NCI-H1105 treated with DMSO at 0.1 percent for 48 hours (cell line): ENCODE measurements at places on chromosomes 5 and 9.
A peak's percentile ranks its signal among the peaks of the same experiment; 100 is the strongest.

GRCh38 chr5:34957857-34958690, 28.7 kb downstream of the DNAJC21 start:
- peak; percentile 37 for DNase-seq

DNA sequence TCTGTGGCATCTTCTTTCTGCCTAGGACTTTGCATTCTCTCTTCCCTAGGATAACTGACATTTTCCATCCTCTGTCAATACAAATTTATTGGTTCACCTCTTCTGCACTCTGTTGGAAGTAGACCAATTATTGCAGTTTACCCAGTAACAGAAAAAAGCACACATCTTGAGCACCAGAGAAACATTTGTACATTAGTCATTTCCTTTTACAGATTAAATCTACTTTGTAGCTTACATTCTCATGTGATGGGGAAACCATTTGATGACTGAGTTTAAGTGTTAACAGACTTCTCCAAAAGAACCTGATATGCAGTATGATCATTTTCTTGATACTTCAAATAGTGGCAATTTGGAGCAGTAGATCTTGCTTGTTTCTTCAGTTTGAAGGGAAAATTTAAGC, 1098.8 kb downstream of the DTWD2 start:
- DNase-seq, result no peak

DNA sequence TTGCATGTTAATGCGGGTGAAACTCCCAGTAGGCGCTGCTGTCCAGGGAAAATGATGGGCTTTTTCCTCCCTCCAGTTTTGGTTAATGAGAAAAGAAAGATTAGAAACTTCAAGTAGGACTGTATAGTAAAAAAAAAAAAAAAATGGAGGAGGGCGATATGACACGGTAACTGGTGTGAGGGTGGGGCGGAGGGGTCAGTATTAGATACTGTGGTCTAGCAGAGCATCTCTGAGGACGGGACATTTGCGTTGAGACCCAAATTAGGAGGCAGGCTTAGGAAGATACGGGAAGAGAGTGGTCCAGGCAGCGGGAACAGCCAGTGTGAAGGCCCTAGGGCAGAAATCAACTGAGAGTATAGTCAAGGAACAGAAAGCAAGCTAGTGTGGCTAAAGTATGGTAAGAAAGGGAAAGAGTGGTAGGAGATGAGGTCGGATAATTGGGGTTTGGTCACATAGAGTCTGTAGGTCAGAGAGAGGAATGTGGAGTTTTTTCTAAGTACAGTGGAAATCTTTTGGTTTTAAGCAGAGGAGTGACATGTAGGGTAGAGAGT, 707 bp downstream of the RMND5B start:
- DNase-seq, result no peak

GRCh38 chr9:91004484-91004883, 202.9 kb downstream of the SYK start:
- no peak for DNase-seq

DNA sequence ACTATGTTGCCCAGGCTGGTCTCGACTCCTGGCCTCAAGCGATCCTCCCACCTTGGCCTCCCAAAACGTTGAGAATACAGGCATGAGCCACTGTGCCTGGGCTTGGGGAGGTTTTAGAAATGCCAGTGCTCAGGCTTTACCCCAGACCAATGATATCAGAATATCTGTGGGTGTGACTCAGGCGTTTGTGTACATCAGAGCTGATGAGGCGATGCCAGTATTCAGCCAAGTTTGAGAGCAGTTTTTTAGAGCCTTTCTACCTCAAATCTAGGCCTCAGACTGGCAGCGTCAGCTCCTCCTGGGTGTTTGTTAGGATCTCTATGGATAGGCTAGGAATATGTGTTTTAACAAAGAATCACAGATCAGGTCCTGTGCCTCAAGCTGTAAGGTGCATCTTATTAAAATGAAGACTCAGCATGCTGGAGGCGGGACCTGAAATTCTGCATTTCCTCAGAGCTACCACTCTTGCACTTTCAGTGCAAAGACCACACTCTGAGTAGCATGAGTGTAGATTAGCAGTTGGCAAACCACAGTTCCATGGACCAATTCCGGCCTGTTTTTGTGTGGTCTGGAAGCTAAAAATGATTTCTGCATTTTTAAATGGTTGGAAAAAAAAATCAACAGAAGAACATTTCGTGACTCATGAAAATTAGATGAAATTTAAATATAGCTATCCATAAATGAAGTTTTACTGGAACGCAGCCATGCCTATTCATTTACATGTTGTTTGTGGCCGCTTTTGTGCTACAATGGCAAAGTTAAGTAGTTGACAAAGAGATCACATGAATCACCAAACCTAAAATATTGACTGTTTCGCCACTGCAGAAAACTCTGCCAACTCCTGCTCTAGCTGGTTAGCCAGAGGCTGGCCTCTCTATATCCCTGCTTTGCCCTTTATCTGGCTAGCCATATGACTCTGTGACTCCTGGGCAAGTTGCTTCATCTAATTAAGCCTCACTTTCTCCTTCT, 92.2 kb downstream of the KLF4 start:
- no peak for DNase-seq

GRCh38 chr5:167713896-167714295, 577.5 kb upstream of the WWC1 start:
- DNase-seq, result no peak

- DNase-seq, result no peak
Measured at GRCh38 chr9:22373636-22374035, 73.0 kb upstream of the DMRTA1 start.

GRCh38 chr5:111237470-111237869, 13.3 kb downstream of the CAMK4 start:
- DNase-seq, result no peak

DNA sequence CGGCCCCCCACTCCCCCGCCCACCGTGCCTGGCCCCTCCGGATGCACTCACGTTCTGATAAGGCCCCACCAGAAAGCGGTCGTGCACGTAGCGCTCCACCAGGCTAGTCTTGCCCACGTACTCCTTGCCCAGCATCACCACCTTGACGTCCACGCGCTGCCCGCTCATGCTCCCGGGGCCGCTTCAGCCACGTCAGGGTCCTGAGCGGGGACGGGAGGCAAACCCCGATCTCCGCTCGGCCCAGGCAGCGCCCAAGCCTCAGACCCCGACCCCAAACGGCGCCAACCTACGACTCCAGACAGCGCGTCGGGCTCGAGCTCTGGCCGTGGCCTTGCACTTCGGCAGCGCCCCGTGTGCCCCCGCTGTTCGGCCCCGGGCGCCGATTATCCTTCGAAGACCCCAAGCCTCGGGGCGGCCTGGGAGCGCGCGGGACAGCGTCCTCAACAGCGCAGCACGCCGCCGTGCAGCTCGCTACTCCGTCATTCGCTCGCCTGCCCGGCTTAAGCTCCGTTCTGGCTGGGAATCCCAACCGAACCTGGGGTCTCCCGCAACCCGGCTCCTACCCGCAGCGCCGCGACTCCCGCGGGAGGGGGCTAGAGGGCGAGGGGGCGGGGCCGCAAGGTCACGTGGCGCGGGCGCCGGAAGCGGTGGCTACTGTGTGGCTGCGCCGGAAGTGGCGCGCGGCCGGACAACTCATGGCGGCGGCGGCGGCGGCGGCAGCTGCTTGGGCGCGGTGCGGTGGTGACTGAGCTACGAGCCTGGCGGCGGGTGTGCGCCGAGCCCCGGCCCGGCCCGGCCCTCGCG, at the start of the genes PRELID1 and RAB24:
TSS of gene PRELID1 (plus strand) at position 679 of the 804 bp plus-strand sequence. CDS start 187 bp downstream, outside the sequence.
TSS of gene RAB24 (minus strand) at position 599 of the 804 bp plus-strand sequence. CDS start at position 168, 431 bp downstream.
- DNase-seq, result peak; percentile 69

DNA sequence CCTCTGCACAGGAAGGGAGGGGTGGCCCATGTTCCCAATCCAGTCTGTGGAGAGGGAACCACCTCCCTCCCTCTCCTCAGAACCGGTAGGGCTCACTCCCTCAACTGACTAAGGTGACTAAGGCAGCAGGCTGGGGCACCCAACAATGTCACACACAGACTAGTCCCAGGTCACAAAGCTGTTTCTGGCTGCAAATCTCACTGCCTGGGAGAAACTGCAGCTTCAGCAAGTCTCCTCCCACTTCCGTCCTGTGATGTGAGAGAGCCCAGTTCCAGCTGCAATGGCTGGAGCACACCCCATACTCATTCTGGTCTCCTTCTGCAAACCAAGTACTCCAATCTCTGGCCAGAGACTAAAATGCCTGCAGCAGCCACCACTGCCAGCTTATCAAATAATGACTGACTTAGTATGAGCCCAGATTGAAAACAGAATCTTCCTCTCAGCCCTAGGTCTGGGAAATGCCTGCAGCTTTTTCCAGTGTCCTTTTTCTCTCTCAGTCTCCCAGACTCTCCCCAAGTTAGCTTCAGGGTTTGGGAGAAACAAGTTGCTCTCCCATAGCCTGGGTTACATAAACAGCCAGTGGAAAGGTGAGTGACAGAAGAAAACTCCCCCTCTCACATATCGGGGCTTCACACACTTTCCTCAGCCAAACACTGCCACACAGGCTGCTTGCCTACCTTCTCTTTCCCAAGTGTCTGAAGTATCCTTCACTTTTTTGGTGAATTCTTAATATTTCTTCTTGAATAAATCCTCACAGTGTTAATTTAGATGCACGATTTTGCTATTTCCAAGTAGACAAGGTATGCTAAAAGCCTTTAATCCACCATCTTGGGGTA, 247.4 kb upstream of the RASA1 start:
- no peak for DNase-seq

- no peak for DNase-seq
Measured at GRCh38 chr5:126561908-126562307, 33.1 kb downstream of the ALDH7A1 start.

DNA sequence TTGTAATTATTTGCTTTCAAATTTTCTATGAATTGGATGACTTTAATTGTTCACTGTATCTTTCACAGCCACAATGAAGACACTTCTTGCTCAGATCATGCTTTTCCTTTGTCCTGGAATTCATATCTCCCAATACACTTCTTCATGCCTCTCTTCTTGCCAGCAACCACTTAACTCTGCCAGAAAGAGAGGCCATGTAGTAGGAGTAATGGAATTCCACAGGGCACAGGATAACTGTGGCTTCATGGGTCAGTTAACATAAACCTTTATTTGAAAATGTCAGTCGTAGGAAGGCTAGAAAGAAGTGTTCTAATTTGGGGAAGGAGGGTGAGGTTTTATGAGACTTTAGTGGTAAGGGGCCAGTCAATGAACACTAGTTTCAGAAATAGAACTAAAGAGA, 190.3 kb downstream of the TMEM167A start:
- DNase-seq, result no peak

GRCh38 chr5:135340568-135340967, 58.5 kb downstream of the MACROH2A1 start:
- DNase-seq, result no peak

GRCh38 chr9:136645903-136646754, 16.6 kb upstream of the EGFL7 start:
- no peak for DNase-seq

DNA sequence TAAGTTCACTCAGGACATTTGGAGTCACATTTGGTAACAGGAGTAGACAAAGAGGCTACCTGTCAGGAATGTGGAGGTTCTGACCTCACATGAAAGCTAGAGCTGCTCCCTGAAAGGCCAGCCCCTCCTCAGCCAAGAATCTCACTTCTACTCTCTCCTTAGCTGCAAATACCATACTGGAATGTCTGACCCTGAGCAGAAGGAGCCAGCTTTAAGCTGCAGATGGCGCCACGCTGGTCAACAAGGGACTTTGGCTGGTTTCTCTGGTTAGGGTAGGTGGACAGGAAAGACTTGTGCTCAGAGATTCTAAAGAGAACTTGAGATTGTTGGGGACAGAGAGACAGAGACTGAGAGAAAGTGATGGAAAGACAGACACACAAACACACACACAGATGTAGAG, 21.9 kb downstream of the ASTN2 start:
- DNase-seq, result no peak

GRCh38 chr9:5915438-5915837, 24.7 kb downstream of the MLANA start:
- no peak for DNase-seq

DNA sequence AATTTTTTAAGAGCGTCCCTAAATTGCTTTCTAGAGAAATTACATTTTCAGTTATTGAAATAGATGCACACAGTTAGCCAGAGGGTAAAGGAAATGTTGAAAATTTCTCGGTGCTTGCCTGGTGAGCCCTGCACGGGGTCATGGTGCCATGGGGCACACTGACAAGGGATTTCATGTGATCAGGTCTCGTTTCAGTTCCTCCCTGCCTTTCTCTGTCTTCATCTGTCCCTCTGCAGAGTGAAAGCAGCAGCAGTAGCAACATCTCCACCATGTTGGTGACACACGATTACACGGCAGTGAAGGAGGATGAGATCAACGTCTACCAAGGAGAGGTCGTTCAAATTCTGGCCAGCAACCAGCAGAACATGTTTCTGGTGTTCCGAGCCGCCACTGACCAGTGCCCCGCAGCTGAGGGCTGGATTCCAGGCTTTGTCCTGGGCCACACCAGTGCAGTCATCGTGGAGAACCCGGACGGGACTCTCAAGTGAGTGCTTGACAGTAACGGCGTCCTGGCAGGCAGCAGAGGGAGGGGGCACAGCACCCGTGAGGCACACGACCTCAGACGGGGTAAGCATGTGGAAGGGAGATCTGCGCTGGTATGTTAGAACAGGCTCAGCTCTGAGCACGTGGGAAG, 89.1 kb upstream of the OTULINL start:
- DNase-seq, result no peak

DNA sequence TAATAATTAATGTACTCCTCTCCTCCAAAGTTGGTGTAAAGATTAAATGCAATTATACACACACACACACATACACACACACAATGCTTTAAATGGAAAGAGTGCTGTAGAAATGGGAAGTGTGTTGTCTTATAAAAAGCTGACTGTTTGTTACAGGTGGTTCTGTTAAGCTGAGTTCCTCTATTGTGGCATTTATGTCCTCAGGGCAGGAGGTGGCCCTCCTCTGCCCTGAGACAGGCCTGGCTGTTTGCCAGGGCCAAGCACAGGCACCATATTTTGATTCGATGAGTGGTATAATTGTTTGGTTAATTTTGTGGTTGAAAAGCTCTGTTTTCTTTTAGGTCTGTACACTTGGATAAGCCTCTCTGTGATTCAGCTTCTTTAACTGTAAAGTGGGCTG, 573.9 kb downstream of the KIF4B start:
- DNase-seq, result peak; percentile 83

DNA sequence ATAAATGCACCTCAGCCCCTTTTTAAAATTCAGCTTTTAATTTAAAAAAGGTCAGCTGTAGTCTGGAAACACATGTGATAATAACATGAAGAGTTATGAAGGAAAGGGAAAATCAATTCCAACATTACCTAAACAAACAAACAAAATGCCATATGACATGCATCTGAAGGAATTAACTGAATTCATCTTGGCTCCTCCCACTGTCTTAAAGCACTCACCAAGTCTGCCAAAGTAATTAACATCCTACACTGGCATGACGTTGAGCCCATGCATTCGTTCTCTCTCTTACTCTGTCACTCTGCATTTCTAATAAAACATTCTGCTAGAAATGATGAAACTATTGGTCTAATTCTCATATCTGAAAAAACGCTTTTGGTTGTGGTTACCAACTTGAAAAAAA, 37.7 kb downstream of the TSSK1B start:
- DNase-seq, result no peak

GRCh38 chr5:53472720-53473510, 7.5 kb upstream of the FST start:
- DNase-seq, result no peak

- no peak for DNase-seq
Measured at GRCh38 chr9:83209188-83209731, 146.3 kb upstream of the RASEF start.

- no peak for DNase-seq
Measured at GRCh38 chr5:457195-457961, 14.4 kb downstream of the EXOC3 start.

- DNase-seq, result no peak
Measured at GRCh38 chr5:137366526-137366925, 132.6 kb downstream of the SPOCK1 start.

- no peak for DNase-seq
Measured at GRCh38 chr5:56446728-56447127, 213.6 kb upstream of the ANKRD55 start.
